ENCODE measurements at places on chromosomes 1 and 21.

DNA sequence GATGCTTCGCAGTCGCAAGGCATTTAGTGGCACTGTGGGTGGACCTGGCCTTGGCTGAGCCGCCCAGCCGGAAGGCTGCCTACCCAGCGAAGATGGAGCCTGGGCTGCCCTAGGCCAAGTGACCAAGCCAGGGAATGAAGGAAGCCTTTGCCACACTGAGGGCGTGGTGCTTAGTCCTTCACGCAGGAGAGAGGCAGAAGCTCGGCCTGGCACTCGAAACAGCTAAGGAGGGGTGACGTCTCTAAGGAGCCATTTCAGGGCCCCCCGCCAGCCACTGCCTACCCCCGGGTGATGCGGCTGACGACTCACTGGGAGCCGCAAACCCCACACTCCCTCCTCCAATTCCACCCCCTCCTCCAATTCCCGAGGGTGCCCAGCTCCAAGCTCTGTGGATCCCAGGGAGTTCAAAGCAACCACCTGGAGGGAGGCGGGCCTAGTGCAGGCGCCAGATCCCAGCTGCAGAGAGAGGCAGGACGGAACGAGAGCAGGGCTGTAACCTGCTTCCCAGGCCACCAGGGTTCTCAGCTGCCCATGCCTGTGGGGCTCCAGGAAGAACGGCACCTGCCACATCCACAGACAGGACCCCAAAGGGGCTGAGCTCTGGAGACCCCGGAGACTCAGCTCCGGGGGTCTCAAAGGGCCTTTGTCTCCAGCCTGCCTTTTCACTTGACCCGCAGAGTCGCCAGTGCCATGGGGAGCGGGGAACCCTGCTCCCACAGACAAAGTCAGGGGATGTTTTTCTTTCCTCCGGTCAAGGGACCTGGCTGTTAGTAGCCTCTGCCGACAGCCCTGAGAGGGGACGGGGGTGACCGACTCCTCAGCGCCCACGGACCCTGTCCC lies 75.8 kb downstream of the ARHGEF16 start:
- DNase-seq, result no peak

- no peak for DNase-seq
Measured at GRCh38 chr1:167631936-167632614, 2.0 kb downstream of the RCSD1 start.

DNA sequence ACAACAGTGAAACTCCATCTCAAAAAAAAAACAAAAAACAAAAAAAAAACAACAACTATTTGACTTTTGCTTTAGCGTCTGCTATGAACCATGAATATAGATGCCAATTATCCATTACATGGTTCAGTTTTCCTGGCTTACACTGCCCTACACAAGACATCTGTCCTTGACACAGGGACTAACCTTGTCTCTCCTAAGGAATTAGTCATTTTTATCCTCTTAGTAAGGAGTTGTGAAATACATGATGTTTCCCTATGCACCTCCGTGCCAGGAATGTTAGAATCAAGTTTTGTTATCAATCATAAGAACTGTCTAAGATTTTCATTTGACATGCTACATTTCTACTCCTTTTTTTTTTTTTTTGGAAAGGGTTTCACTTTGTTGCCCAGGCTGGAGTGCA lies 241.8 kb downstream of the KIF26B start:
- DNase-seq, result no peak

GRCh38 chr1:31679676-31680230 lies 24.1 kb downstream of the COL16A1 start:
- no peak for DNase-seq

- no peak for DNase-seq
Measured at GRCh38 chr1:172254521-172255222, 165.8 kb upstream of the C1orf105 start.

DNA sequence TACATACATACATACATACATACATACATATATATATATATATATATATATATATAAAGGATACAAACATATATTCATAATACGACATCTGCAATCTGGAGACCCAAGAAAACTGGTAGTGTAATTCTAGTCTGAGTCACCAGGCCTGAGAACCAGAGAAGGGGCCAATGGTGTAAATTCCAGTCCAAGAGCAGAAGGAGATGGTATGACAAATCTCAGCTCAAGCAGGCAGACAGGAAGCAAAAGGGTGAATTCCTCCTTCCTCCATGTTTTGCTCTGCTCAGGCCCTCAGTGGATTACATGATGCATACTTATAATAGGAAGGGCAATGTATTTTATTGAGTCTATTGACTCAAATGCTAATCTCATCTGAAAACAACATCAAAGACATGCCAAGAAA lies 1060.4 kb upstream of the TMPRSS15 start:
- no peak for DNase-seq

- DNase-seq, result no peak
Measured at GRCh38 chr1:229024528-229025130, 246.3 kb upstream of the RAB4A start.

- no peak for DNase-seq
Measured at GRCh38 chr1:188986745-188987417, 1490.8 kb downstream of the BRINP3 start.

GRCh38 chr21:19810779-19811178 lies 1187.4 kb upstream of the NCAM2 start:
- DNase-seq, result no peak

DNA sequence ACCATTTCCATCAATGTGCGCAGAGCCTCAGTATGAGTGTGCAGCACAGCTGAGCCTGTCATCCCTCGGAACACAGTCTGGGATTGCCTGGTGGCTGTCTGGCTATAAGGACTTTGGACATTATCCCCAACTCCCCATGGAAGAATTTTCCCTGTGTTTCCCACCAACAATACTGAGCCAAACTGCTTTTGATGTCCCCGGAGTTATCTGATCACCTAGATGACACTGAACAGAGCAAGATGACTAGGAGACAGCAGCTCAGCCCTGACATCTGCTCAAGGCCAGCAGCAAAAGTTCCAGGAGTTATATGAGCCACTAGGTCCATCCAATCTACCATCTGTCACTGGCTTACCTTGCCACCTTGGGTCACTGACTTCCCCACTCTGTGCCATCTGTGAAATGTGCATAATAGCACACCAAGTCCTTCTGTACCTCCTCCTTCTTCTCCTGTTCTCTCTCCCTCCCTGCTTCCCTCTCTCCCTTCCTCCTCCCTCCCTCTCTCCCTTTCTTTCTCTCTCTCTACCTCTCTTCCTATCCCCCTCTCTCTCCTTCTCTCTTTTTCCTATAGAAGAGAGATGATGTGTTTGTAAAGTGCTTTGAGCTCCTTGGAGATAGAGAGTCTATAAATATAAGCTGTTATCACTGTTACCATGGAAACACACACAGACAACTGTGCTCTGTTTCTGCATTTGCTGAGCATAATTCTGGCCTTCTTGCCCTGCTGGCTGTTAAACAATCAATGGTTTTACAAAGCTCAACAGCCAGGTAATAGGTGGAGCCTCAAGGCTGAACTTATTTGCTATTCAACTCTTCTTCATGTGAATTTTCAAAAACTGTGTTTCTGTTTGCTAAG lies 19.7 kb upstream of the ATP1B1 start:
- DNase-seq, result no peak

- DNase-seq, result no peak
Measured at GRCh38 chr1:220409771-220410595, 118.0 kb upstream of the MARK1 start.

DNA sequence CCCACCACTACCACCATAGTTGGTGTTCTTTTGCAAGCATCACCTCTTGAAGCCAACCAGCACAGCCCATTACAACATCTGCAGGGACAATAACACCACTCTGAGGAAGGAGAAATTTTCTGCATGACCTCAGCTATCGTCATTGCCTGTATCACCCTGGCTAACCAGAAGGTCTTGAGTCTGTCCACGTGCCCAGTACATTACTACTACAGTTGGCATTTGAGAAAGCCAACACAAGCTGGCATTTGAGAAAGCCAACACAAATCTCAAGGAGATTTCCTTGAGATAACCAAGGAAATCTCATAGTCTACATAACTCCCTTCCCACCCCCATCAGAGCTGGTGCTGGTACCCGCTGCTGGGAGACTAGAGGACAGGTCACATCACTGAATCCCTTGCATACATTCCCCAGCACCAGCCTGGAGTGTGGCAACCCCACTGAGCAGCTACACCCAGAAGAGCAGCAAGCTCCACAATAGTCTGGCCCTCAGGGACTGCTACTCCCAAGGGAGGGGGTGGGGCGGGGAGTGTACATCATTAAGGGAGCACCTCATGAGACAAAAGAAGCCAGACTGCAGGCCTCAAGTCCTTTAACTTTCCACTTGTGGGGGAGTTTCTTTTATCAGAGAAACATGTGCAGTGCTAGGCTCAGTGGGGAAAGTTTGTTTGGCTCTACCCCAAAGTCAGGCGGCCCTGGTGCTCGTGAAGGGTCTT lies 46.0 kb upstream of the GUCA2A start:
- DNase-seq, result no peak

DNA sequence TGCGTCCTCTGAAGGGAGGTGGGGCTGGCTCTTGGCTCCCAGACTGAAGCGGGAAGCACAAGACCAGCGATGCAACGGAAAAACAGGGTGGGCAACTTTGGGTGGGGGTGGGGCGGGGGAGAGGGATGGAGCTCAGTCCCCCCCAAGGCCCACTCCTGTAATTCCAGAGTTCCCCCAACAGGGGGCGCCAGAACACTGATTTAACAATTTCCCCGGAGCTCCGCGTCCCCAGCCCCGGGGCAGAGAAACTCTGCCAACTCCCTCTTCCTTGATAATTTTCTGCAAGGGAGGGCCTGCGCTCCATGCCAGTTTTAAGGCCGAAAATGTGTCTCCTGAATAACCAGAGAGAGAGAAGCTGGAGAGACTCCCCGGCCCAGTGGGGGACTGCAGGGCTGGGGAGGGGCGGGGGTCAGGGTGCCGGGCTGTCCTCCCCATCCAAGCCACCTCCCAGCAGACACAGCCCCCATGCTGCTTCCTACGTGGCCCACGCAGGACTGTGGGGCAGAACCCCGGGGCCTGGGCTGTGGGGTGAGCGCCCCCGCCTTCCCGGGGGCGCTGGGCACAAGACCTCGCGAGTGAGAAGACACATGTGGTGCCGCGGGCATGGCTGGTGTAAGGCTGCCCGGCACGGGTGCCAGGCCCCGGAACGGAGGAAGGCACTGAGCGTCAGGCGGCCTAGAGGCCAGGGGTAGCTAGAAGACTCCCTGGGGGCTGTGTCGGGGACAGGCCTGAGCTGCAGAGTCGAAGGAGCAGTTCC lies 51.4 kb downstream of the KIF21B start:
- DNase-seq, result peak; percentile 82

- no peak for DNase-seq
Measured at GRCh38 chr1:235087906-235088305, 40.7 kb downstream of the TOMM20 start.

GRCh38 chr1:233635765-233636502 lies 22.0 kb downstream of the KCNK1 start:
- no peak for DNase-seq

- DNase-seq, result no peak
Measured at GRCh38 chr1:63877816-63878215, 104.0 kb downstream of the ROR1 start.

GRCh38 chr1:205271277-205271676 lies 43.5 kb downstream of the TMCC2 start:
- DNase-seq, result no peak

DNA sequence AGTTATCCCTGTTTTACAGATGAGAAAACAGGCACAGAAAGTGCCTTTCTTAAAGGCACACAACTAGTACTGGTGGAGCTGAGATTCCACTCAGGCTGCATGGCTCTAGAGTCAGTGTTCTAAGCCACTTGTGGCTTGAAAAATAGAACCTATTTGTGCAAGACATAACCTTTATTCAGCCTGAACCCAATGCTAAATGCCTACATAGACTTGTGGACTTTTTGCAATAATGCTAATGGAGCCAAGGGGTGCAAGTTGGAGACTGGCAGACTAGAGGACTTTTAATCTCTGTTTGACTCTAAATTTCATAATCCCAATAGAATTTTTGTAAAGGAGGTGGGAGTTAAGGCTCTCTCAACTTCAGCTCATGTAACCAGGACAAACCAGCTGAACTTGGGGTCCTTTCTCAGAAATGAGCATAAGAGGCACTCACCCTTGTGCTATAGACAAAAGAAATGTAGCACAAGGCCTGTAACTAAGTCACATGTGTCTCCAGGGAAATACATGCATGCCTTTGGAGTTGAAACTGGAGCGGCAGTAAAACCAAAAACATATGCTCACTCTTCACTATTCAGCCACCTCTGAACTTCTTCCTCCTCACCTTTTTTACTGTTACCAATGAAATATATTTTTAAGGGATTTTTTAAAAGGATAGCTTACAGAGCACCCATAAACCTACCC lies 43.0 kb upstream of the AK4 start:
- DNase-seq, result no peak

- DNase-seq, result no peak
Measured at GRCh38 chr1:65791801-65792668, 660 bp upstream of the PDE4B start.

DNA sequence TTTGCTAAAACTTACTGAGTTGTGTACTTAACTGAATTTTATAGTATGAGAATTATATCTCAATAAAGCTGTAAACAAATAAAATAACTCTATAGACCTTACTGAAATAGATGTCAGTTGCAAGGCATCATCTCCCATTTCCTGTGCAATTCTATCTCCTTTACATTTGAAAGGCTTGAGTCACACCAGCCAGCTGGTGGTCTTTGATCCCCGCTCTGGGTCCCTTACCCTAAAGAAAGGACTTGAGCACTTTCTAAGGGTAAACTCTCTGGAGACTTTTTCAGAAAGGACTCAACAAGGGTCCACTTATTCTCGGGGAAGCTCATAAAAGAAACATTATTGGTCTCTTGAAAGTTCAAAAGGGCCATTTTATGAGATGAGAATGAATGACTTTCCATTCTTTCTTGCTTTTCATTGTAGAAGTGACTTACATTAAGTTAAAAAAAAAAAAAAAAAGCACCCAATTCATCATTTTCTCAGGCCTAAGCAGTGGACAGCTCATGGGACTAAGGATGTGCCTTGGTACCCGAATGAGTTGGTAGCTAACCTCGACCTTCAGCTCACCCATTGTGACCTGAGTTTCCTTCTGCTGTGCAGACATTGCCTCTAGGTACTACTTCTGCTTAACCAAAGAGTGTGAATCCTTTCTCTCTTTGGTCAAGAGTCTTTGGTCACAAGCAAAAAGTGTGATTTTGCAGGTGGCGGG lies 147.0 kb upstream of the COA6 start:
- no peak for DNase-seq

- DNase-seq, result no peak
Measured at GRCh38 chr1:173422456-173422976, 54.6 kb upstream of the PRDX6 start.

- no peak for DNase-seq
Measured at GRCh38 chr1:198179556-198179981, 22.8 kb downstream of the NEK7 start.

GRCh38 chr21:33767236-33767635 lies 124.9 kb downstream of the ITSN1 start:
- no peak for DNase-seq

GRCh38 chr1:73026114-73026513 lies 743.8 kb upstream of the NEGR1 start:
- no peak for DNase-seq

- DNase-seq, result no peak
Measured at GRCh38 chr1:89065079-89065868, at the start of gene GBP1. Gene GBP1, minus strand, starts transcription at chr1:89065208. Its CDS starts 1,974 bp downstream, at chr1:89063234.

- DNase-seq, result no peak
Measured at GRCh38 chr1:224703702-224704101, 87.6 kb downstream of the CNIH3 start.
